Subcutaneous adipose tissue (tissue), 4 donors: ENCODE measurements at places on chromosomes 5 and 9. TPM values are rescaled to one million over a fixed set of nuclear protein-coding genes. Genes with fewer than 3 reads are reported as not detected.

Gene LVRN
- total RNA-seq, result 67.8 TPM

Gene KYAT1
- 1.5 TPM for total RNA-seq

Gene HIGD2A
- 130 TPM for total RNA-seq

Gene NEURL1B
- 14.1 TPM for total RNA-seq

Gene RNF224
- not detected for total RNA-seq

Gene TAF1L
- not detected for total RNA-seq

Gene MUSK
- not detected for total RNA-seq

Gene BTNL3
- not detected for total RNA-seq

Gene TCF7
- 2.6 TPM for total RNA-seq

Gene SERF1B
- total RNA-seq, result 26.2 TPM

Gene BTNL8
- not detected for total RNA-seq

Gene ZNF354B
- total RNA-seq, result 19.4 TPM

Gene ABCA2
- total RNA-seq, result 58.6 TPM

Gene CNOT8
- total RNA-seq, result 139 TPM

Gene IDNK
- 8.5 TPM for total RNA-seq

Gene CCNI2
- total RNA-seq, result not detected

Gene SLC6A18
- not detected for total RNA-seq

Gene GRIA1
- total RNA-seq, result 0.44 TPM

Gene CYLC2
- total RNA-seq, result not detected

Gene GLRA1
- not detected for total RNA-seq

Gene GFI1B
- not detected for total RNA-seq

Gene PCDHB13
- 3.8 TPM for total RNA-seq

Gene GALNT12
- 8.5 TPM for total RNA-seq

Gene GABRA1
- not detected for total RNA-seq

Gene MYOZ3
- total RNA-seq, result not detected

Gene PDE8B
- 106 TPM for total RNA-seq

Gene C5orf58
- total RNA-seq, result 0.68 TPM

Gene CARTPT
- total RNA-seq, result not detected

Gene RNF208
- total RNA-seq, result 1.9 TPM

Gene SPATA31A3
- total RNA-seq, result not detected

Gene PCDHGB2
- total RNA-seq, result 5.3 TPM

Gene GABRB2
- total RNA-seq, result 12.8 TPM

Gene PNPLA7
- 25.5 TPM for total RNA-seq

Gene KIF24
- 0.57 TPM for total RNA-seq

Gene NAIP
- total RNA-seq, result 40.3 TPM
